ENCODE measurements at places on chromosomes 3 and 15.

GRCh38 chr3:73509066-73509465, 115.7 kb downstream of the PDZRN3 start:
- DNase-seq, result no peak

DNA sequence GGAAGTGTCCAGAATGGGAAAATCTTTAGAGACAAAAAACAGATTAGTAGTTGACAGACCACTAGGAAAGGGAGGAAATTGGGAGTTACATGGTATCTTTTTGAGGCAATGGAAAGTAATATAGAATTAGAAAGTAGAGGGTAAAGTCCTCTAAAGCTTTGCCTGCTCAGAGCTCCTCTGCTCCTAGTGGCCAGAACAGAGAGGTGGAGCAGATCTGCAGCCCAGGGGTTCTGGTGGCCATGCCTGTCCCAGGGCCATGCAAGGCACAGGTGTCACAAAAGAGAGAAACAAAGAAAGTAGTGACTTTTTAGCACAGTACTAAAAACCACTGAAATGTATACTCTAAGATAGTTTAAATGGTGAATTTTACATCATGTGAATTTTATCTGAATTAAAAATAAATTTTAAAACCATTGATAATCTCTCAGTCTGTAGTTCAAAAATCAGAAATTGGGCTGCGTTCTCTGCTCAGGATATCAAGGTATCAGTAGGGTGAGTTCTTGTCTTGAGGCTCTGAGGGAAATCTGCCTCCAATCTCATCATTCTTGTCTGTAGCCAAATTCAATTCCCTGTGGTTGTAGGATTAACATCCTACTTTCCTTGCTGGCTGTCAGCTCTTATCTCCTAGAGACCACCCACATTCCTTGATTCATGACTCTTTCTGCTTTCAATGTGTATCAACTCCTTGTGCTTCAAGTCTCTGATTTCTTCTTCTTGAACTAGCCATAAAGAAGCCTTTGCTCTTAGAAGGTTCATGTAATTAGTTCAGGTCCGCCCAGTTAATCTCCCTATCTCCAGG, 23.6 kb downstream of the PYGO1 start:
- DNase-seq, result no peak

DNA sequence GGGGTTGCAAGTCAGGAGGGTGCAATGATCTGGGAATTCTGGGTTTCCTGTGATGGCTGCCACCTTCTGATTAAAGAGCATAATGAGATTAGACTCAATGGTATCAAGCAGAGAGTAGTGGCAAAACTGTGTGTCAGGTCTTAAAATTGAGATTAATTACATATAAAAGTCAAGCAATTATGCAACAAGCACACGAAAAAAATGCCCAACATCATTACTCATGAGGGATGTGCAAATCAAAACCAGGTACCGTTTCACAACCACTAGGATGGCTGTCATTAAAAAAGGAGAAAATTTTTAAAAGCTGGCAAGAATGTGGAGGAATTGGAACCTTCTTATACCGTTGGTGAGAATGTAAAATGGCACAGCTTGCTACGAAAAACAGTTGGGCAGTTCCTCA, 205.0 kb downstream of the OSBPL10 start:
- DNase-seq, result no peak

DNA sequence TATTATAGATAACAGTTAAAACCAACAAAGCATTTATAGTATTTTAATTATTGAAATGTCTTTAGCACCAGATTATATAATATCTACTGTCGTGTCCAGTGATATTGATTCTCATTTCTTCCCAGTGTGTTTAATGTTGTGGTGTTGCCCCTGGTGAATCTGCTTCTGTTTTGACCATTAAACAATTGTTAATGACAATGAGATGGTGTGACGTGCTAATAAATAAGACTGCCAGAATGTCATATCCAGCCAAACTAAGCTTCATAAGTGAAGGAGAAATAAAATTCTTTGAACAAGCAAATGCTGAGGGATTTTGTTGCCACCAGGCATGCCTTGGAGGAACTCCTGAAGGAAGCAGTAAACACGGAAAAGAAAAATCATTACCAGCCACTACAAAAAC, 480.0 kb upstream of the ROBO1 start:
- DNase-seq, result no peak

- DNase-seq, result no peak
Measured at GRCh38 chr3:157354254-157354653, 82.4 kb upstream of the PTX3 start.

GRCh38 chr15:88982304-88982945, 69.2 kb upstream of the MFGE8 start:
- peak; percentile 89 for DNase-seq

GRCh38 chr15:73239564-73240215, 129.1 kb downstream of the HCN4 start:
- peak; percentile 9 for DNase-seq

DNA sequence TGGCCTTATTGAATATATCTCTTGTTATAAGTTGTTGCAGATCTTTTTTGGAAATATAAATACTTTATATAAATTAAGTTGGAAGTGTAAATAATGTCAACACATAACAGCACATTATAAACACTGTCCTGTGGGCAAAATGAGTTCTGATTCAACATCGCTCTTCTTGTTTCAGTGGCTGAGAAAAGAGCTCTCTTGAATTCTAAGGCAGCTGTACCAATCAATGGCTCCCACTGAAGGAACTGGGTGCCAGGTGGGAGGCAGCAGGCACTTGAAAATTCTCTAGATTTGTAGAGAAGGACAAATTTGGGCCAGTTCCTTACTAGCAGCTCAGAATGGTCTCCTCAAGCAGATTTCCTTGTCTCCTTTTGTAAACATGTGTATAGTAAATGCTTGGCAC, 45.6 kb downstream of the CHST2 start:
- DNase-seq, result no peak

- peak; percentile 24 for DNase-seq
Measured at GRCh38 chr3:108031895-108032294, 58.9 kb downstream of the CD47 start.

- DNase-seq, result no peak
Measured at GRCh38 chr15:101028321-101028720, 109.2 kb downstream of the LRRK1 start.

- no peak for DNase-seq
Measured at GRCh38 chr3:182596676-182597410, 196.5 kb upstream of the ATP11B start.

- no peak for DNase-seq
Measured at GRCh38 chr3:72533591-72534473, 314.4 kb downstream of the SHQ1 start.

DNA sequence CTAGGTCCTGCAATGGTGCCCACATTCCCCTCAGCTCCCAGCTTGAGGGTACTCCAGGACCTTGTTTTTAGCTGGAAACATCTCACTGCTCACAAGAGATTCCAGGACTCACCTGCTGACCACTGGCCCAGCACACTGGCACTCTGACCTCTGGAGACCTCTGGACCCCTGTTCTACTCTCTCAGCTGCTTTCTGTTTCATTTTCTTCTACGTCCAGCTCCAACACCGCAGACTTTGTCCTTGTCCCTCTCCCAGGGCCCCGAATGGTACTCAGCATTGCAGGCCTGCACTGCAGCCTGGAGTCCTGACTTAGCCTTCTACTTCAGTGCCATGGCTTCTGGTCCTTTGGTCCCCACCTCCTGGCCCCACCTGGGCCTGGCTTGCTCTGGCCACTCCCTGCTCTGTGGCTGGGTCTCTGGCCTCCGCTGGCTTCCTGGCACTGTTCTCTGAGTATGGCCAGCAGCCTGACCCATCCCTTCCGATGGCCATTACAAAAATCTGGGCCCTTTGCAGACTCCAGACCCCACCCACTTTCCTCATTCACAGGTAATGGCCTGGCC, 27.9 kb downstream of the KY start:
- no peak for DNase-seq

GRCh38 chr3:185317674-185318073, 45.3 kb upstream of the MAP3K13 start:
- no peak for DNase-seq

- DNase-seq, result peak; percentile 24
Measured at GRCh38 chr3:152069871-152070270, 196.4 kb downstream of the SUCNR1 start.

DNA sequence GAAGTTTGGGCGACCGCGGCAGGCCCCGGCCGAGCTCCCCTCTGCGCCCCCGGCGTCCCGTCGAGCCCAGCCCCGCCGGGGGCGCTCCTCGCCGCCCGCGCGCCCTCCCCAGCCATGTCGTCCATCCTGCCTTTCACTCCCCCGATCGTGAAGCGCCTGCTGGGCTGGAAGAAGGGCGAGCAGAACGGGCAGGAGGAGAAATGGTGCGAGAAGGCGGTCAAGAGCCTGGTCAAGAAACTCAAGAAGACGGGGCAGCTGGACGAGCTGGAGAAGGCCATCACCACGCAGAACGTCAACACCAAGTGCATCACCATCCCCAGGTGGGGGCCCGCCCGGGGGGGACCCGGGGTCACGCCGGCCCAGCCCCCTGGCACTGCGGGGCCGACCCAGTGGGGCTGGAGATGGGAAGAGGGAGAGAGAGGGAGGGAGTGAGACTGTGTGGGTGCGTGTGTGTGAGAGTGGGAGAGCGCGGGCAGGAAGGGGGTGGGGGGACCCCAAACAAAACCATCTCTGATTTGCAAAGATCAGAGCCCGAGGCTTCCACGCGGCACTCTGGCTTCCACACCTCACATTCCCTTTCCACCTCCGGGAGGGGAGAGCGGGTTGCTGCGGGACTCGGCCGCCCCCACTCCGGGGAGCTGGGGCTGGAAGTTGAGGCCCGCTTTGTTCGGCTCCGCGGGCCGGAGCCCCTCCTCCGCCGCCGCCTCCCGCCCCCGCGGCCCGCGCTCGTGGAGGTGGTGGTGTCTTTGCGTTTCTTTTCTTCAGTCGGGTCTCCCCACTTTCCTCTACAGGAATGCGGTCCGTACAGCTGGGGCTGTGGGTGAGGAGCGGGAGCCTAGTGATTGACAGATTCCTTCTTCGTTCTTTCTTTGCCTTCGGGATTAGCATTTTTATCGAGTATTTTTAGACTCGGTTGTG, 898 bp downstream of the SMAD3 start:
- DNase-seq, result no peak

DNA sequence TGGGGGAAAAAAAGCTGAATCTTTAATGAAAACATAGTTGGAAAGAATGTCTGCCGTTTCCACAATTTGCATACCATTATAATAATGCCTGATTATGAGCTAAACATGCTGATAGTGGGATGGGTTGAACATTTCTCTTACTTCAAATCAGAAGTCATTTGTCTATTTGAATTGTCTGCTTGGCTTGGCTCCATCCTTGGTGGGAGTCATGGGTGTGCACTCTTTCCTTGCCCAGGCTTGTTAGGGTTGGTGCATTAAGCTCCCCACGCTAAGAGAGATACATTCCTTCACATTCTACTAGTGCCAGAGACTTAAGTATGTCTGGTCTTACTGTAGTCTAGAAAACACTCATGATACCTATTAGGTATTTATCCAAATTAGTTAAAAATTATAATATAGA, 121.4 kb upstream of the RARB start:
- DNase-seq, result no peak

GRCh38 chr3:18188491-18188890, 236.6 kb downstream of the SATB1 start:
- DNase-seq, result no peak

GRCh38 chr15:83462953-83463433, 15.9 kb downstream of the SH3GL3 start:
- DNase-seq, result no peak

DNA sequence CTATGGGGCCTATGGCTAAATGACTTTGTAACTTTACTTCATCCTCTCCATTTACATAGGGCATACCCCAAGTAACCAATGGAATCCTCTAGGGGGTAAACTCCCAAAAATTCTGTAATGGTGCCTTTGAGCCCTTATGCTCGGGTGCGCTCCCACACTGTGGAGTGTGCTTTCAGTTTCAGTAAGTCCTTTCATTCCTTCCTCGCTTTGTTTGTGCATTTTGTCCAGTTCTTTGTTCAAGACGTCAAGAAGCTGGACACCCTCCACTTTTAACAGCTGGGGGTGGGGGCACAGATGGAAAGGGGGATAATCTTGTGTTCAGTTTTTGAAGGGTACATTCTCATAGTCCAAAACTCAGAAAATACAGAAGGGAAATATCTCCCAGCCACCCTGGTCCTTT, 84.4 kb upstream of the C2CD4B start:
- no peak for DNase-seq

GRCh38 chr15:47870956-47871625, 153.8 kb downstream of the SEMA6D start:
- peak; percentile 75 for DNase-seq

DNA sequence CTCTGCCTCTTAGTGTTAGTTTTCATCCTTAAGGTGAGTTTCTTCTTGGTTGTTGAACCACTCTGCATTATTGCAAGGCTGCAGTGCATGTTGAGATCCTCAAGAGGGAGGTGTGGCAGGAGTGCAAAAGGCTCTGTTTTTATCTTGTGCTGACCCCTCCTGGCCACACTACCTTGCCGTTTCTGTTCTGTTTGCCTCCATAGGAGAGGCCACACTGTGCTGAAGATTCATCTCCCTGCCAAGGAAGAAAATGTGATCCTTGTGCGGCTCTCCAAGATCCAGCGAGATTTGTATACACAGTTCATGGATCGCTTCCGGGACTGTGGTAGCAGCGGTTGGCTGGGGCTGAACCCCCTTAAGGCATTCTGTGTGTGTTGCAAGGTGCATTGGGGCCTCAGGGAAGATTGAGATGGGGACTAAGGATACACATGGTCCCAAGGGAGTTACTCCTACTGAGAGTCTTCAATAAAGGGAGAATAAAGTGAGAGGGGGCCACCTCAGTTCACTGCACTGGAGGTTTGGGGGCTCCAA, 33.0 kb upstream of the TEX264 start:
- DNase-seq, result peak; percentile 71

DNA sequence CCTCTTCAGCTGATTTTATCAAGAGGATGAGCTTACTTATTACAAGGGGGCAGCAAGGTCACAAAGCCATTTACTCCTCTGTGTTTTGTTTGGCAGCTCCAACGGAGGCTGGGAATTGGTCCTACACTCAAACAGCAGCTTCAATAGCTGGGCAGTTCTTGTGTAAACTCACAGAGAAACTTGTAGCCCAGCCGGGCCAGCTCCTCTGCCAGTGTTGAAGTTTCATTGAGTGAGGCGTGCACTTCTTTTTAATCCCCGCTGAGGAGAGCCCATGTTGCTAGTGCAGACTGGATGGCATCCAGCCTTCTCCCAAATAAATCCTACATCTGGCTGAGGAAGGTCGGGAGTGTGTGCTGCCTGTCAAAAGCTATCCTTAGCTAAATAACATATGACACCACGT, 59.5 kb downstream of the BFSP2 start:
- DNase-seq, result peak; percentile 69

Data from EH (cell line).